Activated T-helper 1 cell treated with anti-CD3 and anti-CD28 coated beads, Interleukin-2, amount 50 U/mL, for 16 hours (primary cell): ENCODE measurements at places on chromosomes 13 and 19.

DNA sequence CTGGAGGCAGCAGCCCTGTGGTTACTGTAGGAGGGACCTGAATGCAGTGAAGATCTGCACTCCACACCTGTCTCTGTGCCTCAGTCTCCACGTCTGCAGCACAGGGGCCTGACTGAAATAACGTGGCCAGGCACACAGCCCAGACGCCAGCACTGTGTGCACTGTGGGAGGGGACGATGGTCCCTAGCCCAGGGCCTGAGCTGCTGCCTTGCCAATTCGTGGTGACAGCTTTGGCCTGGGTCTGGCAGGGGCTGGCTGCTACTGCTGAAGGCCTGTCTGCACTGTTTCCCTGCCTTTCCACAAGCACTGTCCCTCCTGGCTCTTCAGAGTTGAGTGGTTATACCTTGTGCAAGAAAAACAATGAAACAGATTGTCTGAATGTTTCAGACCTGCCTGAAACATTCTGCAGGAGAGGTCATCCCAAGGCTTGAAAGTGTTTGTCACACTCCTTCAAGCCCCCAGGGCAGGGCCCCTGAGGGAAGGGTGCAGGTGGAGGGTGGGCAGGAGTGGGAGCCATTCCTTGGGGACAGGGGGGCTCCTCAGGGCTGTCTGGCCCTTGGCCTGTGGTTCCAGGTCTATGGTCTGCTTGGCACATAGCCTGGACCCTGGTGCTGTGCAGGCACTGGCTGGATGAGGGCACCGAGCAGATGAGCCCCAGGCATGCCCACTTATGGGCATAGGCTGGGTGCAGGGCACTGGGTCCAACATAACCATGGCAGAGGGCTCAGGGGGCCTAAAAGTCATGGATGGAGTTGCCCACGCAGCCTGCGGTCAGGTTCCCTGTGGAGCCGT lies 38.7 kb upstream of the LDLR start:
- DNase-seq, result no peak

- no peak for DNase-seq
Observed at GRCh38 chr19:41303954-41304353, 6.0 kb upstream of the CCDC97 start.

GRCh38 chr19:33653684-33654083 lies 31.9 kb downstream of the CHST8 start:
- DNase-seq, result no peak

GRCh38 chr13:29522044-29522685 lies 73.3 kb downstream of the SLC7A1 start:
- DNase-seq, result no peak

DNA sequence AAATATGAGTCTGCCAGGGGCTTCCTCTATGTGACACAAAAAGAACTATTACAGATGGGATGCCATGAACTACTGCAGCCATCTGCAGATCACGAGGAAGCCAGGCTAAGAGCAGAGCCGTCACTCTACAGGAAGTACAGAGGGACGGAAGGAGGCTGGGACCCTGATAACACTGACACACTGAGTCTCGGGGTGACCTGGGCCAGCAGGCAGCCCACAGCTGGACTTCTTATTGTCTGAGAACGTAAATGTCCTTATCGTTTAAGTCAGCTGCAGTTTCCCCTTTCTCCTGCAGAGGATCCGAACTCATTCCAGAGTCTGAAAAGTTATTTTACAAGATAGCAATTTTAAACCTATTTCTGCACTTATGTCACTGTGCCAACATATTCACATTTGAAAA lies 20.7 kb downstream of the PARP4 start:
- DNase-seq, result no peak

GRCh38 chr19:32415246-32415645 lies 9.7 kb downstream of the DPY19L3 start:
- no peak for DNase-seq

DNA sequence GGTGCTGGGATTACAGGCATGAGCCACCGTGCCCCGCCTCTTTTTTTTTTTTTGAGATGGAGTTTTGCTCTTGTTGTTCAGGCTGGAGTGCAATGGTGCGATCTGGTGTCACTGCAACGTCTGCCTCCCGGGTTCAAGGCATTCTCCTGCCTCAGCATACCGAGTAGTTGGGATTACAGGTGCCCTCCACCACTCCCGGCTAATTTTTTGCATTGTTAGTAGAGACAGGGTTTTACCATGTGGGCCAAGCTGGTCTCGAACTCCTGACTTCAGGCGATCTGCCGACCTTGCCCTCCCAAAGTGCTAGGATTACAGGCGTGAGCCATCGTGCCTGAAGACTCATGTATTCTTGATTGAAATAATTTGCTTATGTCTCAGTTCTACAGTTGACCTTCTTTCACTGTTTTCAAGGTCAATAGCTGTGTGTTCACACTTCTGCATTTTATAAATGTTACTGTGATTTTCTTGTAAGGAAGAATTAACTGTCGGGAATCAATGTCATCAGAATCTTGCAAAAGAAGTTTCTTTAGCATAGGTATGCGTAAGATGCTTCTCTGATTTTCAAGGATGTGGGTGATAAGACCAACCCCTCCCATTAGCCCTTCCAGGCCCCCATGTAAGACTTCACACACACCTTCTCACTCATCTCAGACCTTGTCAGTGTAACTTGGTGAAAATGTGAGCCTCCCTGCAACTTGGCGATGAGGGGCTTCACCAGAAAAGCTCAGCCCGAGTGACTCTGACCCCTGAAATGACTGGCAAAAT lies 12.7 kb upstream of the ZNF701 start:
- no peak for DNase-seq

GRCh38 chr13:75766636-75767035 lies 130.5 kb downstream of the LMO7 start:
- DNase-seq, result no peak

- no peak for DNase-seq
Observed at GRCh38 chr13:42707586-42707985, 73.8 kb upstream of the FAM216B start.

- DNase-seq, result no peak
Observed at GRCh38 chr13:109818886-109819285, 32.5 kb upstream of the IRS2 start.

DNA sequence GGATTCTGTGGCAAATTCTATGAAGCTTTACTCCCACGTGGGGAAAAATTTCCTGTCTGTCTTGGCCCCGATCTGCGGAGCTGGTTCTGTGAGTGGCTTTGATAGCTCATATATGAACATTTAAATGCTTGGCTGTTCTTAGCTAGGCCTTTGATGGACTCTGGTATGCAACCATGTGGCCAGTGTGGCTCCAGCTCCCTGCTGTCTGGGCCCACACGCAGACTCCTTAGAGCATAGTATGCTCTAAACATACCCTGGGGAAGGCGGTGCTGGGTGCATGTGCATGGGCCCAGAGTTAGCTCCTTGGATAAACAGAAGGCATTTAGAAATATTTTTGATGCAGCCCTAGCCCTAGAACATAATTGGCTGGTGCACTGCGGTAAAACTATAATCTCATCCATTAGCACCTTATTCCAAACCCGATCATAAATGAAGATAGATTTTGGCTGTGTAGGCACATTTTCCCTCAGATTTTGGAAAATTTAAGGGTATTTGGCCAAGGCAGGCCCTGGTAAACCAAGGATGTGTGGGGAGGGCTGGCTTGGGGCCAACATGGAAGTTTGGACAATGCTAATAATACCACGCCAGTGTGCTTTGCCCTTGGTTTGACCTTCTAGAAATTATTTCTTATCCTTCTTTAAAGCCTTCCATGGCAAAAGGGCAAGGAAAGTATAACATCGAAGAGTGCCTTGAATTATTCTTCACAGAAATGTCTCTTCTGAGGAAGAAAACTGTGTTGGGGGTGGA lies 153.5 kb downstream of the LMO7 start:
- no peak for DNase-seq

GRCh38 chr19:6528544-6529121 lies 2.2 kb upstream of the TNFSF9 start:
- DNase-seq, result no peak

DNA sequence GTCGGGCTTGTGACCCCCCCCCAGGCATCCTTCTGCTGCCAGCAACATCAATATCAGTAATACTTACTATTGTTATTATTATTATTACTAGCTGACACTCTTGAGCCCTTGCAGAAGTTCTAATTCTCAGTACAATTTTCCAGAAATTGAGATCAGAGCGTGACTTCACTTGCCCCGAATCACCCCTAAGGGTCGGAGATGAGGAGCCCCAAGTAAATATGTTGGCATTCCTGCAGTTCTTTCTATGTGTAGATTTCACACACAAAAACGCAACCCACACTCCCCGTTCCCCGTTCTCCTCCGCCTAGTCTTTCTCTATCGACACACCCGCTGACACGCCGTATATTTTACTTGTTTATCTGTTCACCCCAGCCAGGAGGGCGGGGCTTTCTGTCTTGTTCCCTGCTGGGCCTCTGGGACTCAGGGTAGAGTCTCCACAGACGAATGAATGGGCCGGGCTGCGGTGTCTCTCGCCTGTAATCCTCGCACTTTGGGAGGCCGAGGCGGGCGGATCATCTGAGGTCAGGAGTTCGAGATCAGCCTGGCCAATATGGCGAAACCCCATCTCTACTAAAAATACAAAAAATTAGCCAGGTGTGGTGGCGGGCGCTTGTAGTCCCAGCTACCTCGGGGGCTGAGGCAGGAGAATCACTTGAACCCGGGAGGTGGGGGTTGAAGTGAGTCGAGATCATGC lies 14.7 kb downstream of the TLE5 start:
- DNase-seq, result peak; percentile 39

DNA sequence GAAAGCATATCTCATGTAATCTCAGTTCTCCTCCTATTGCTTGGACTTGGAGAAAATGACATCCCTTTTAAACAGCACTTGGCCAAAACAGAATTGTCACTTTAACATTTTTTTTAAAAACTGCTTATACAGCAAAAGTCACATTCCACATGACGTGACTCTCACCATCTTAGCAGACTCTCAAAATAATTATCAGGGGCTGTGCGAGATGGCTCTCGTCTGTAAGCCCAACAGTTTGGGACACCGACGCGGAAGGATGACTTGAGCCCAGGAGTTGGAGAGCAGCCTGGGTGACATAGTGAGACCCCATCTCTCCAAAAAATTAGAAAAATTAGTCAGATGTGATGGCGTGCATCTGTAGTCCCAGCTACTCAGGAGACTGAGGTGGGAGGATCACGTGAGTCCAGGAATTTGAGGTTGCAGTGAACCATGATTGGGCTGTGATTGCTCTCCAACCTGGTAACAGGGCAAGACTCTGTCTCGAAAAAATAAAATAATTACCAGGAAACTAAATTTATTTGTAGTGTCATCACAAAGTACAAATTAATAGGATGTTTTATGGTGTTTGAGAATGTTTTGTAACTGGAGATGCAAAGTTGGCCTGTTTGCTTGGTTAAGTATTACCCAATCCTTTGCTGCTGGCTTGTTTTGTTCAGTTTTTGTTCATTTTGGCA lies 8.8 kb downstream of the SAFB start:
- no peak for DNase-seq

DNA sequence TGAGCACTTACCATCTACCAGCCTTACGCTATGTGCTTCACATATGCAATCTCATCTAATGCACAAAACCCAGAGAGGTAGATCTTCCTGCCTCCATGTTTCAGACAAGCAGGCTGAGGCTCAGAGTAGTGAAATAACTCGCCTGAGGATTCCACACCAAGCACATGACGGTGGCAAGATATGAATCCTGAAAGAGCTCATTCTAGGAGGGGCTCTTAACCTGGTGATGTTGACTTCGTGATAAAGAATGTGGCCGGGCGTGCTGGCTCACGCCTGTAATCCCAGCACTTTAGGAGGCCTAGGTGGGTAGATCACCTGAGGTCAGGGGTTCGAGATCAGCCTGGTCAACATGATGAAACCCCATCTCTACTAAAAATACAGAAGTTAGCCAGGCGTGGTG lies 5.0 kb downstream of the NOVA2 start:
- no peak for DNase-seq

GRCh38 chr19:50893047-50893736 lies 18.0 kb downstream of the KLK4 start:
- no peak for DNase-seq

GRCh38 chr19:9986787-9987281 lies 23.5 kb downstream of the COL5A3 start:
- no peak for DNase-seq

DNA sequence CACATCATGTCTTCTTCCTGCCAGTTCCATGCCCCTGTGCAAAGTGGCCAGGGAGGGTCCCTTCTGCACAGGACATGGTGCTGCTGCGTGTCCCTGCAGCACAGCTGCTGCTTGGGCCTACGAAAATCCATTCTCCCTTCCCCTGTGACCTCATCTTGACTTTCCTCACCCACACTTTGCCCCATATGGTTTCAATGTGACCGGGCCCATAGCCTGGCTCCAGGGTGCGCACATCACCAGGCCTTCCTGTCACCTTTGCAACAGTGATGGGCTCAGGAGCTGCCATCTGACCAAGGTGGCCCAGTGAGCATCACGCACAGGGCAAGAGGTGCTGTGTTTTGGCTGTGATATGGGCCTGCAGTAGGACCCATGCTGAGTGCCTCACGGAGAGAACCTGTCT lies 10.8 kb downstream of the PPP1R12C start:
- DNase-seq, result no peak

GRCh38 chr19:7852851-7853769 lies 21.1 kb downstream of the PRR36 start:
- DNase-seq, result peak; percentile 44

- DNase-seq, result no peak
Observed at GRCh38 chr13:106568299-106569003, 514 bp upstream of the ARGLU1 start.

- no peak for DNase-seq
Observed at GRCh38 chr13:44764302-44764692, 188.2 kb upstream of the TSC22D1 start.

DNA sequence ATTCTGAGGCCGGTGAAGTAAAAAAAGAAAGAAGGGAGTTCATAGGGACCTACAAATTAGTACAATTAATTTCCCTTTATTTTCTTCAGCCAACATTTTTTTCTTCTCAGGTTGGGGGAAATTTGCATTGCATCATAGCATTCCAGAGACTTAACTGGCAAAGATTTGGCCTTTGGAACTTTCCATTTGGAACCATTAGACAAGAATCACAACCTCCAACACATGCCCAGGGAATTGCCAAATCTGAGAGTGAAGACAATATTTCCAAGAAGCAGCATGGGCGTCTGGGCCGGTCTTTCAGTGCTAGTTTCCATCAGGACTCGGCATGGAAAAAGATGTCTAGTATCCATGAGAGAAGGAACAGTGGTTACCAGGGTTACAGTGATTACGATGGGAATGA lies 6.4 kb upstream of the ERCC5 start:
- DNase-seq, result no peak

GRCh38 chr13:98658131-98658530 lies 81.2 kb upstream of the STK24 start:
- DNase-seq, result no peak

GRCh38 chr13:35957996-35958395 lies 173.2 kb downstream of the DCLK1 start:
- DNase-seq, result no peak

- DNase-seq, result no peak
Observed at GRCh38 chr19:50702871-50703829, 16.5 kb downstream of the SHANK1 start.

DNA sequence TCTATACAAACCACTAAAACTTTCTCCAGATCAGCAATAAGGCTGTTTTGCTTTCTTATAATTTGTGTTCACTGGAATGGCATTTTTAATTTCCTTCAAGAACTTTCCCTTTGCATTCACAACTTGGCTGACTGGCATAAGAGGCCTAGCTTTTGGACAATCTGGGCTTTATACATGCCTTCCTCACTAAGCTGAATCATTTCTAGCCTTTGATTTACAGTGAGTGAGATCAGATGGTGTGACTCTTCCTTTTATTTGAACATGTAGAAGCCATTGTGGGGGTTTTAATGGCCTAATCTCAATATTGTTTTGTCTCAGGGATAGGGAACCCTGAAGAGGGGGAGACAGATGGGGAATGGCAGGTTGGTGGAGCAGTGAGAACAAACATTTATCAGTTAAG lies 82.7 kb downstream of the FOXO1 start:
- no peak for DNase-seq

- no peak for DNase-seq
Observed at GRCh38 chr13:112740502-112741131, 50.8 kb downstream of the ATP11A start.
